ENCODE measurements at places on chromosomes 4 and X.
A peak's percentile ranks its signal among the peaks of the same experiment; 100 is the strongest.

DNA sequence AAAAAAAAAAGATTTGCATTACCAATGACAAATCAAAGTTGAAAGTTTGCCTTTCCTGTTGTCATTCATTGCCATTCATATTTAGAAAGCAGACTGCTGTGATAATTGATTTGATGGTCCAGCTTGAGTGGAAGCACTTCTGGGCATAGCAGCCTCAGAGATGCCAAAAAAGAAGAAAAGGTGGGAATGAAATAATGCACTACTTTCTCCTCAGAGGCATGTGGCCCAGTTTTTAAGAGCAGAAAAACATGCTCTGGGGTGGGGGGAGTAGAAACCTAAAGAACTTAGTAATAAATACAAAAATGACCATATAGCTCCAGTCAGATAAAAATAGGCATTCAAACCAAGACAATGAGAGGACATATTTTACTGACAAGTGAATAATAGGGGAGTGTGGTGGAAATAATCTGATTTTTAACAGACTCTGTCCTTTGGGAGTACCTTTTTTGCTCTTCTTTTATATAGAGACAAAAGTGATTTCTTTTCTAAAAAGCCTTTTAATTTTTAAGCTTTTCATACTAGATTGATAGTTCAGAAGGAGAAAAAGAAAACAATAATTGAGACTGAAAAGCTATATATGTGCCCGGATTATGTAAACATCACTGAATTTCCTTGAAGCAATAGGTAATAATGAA lies 599.1 kb downstream of the RPA4 start:
- no peak for DNase-seq

GRCh38 chr4:4749137-4749536 lies 110.3 kb upstream of the MSX1 start:
- no peak for DNase-seq

DNA sequence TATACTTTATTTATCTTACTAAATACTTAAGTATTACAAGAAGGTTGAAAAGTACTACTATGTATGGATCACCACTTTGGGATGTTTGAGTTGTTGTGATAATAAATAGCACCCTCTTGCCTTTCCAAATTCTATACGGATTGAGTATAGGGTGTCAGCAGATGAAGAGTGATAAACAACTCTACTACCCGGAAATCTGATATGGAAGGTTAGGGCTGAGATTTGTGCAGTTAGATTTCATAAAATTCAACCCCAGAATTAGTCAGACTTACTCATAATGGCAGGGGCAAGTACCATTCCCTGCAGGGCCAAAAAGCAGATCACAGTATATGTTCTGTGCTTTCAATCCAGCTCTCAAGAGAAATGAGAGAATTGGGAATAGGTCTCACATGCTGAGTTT lies 1008.9 kb upstream of the PCDH7 start:
- DNase-seq = no peak

- DNase-seq = no peak
Measured at GRCh38 chr4:175090116-175090515, 172.0 kb downstream of the ADAM29 start.

- DNase-seq = no peak
Measured at GRCh38 chr4:137688651-137689050, 156.4 kb upstream of the PCDH18 start.

GRCh38 chr4:61462451-61463326 lies 262.6 kb downstream of the ADGRL3 start:
- no peak for DNase-seq

GRCh38 chr4:99715286-99715685 lies 57.7 kb upstream of the C4orf54 start:
- DNase-seq = no peak

- DNase-seq = no peak
Measured at GRCh38 chr4:165725352-165725751, 147.7 kb upstream of the TLL1 start.

GRCh38 chr4:165288639-165289422 lies 38.6 kb upstream of the MSMO1 start:
- no peak for DNase-seq

DNA sequence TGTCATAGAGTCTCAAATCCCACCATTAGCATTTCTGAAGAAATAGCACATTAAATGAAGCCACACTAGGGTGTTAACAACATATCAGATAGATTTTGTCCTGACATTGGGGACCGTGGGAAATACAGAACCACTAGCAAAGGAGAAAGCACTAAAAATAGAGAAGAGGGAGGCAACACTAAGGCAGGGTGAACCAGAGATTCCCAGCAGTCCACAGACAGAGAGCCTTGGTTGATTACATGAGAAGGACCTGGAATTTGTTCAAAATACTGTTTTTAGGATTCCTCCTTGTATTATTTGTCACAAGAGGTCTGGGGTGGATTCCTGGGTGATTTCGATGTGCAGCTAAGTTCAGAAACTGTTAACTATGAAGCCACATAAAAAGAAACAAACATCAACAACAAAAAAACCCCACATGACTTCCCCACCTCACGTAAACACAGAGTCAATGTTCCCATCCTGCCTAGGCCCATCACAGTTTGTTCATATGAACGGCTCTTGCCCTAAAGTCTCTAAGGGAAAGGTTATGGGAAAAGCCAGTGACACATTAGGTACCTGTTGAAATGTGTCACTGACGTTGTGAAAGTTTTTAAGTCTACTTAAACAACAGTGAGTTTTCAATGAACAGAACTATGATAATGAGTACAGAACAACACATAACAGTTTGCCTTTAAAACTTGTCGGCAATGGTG lies 23.6 kb upstream of the GRSF1 start:
- DNase-seq = no peak

DNA sequence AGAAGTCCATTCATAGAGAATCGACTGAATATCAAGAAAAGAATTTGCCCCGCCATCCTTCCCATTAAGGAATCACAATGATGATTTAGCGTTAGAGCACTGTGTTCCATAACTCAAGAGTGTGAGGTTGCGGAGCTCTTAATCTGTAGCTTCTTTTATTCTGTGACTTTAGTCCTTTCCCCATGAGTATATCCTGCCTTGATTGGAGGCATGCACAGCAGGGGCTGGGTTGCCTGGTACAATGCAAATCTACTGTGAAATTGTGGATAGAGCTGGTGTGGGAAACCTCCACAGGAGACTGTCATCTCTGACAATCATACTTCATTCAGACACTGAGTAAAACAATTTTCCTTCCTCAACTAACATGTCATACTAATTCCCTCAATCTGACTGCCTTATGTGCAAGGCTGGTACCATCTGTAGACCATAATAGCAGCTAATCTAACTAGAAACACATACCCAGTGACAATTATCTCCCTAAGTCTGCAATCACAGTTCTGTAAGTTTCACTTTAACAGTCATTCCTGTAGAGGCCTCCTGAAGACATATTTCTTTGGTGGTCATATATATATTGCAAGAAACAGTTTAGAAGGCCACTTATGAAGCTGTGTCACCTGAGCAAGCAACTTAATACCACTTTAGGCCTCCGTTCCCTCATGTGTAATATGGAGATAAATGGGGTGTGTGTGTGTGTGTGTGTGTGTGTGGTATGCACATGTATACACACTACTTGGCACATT lies 355.2 kb upstream of the FAM241A start:
- no peak for DNase-seq

- no peak for DNase-seq
Measured at GRCh38 chrX:121851033-121851432, 803.6 kb downstream of the GLUD2 start.

GRCh38 chr4:42654631-42655268 lies 2.2 kb downstream of the ATP8A1 start:
- peak; percentile 27 for DNase-seq

DNA sequence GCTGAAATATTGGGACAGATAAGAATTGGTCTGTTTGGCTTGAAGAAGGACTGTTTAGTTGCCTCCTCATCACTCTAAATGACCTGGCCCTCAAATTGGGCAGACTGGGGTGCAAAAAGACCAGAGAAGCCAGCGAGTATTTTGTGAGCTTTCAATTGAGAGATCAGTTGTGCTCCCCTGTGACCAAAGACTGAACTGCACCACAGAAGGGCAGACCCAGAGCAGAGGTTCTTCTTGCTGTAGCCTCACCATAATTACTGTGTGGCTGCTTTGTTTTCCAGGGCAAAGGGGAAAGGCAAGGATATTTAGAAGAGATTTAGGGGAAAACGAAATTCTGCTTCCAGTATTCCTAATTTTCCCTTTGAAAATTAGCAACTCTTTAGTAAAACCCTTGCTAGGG lies 104.0 kb upstream of the MBNL3 start:
- no peak for DNase-seq

- DNase-seq = no peak
Measured at GRCh38 chrX:12987900-12988594, 13.1 kb downstream of the TMSB4X start.

DNA sequence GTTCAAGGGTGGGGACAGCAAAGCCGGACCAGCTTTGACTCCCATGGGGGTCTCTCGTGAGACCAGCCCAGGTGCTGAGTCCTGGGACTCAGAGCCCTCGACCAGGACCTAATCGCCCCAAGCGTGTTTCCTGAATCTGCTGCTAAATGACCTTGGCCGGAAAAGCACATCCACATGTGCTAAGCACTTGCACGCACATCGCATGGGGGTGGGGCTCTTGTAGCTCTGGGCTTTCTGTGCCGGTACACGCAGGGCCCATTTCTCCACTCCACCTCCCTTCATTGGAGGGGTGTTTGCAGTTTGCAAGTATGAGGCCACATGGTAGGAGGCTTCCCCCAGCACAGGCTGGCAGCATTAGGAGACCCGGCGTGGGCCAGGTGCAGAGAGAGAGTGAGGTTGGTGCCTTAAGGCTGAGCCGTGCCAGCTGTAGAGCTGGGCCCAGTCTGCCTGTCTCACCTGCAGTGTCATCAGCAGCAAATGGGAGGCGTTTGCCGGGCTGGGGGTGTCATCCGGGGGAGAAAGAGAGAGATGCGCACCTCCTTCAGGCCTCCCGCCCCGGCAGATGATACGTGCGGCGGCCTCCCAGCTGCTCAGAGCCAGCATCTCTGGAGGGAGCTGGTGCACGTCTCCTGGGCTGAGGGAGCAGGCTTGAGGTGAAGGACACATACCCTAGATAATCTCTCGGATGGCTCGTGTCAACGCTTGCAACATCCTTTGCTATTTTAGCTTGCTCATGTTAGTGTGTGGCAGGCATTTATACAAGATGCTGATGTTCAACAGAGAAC lies 45.2 kb upstream of the CLCN4 start:
- DNase-seq = peak; percentile 63

DNA sequence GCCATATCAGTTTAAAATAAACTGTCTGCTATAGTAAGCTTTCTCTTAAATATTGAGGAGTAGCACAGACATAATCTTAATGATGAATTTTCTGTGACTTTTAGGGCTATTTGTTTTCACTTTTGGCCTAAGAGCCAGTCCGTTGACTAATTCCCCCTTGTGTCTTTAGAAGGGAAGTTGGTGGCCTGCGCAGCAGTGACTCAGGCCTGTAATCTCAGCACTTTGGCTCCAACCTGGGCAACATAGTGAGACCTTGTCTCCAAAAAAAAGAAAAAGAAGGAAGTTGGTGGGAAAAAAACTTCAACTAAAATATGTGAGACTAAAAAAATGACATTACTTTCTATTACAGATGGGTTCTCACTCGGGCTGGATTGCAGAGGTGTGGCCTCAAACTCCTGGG lies 3.4 kb downstream of the NCAPG start:
- DNase-seq = no peak

GRCh38 chr4:108007984-108008383 lies 18.3 kb downstream of the HADH start:
- no peak for DNase-seq

- peak; percentile 93 for DNase-seq
Measured at GRCh38 chr4:128811571-128812441, 2.3 kb downstream of the JADE1 start.

DNA sequence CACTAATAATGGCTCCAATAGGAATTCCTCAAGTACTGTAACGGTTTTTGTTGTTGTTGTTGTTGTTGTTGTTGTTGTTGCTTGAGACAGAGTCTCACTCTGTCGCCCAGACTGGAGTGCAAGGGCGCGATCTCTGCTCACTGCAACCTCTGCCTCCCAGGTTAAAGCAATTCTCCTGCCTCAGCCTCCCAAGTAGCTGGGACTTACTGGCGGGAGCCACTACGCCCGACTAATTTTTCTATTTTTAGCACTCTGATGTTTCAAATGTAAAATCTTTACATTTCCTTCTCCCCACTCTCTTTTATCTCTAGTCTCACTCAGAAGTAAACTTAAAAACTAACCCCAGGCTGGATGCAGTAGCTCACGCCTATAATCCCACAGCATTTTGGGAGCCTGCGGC lies 8.0 kb downstream of the ANKRD17 start:
- DNase-seq = no peak

GRCh38 chr4:184473499-184474262 lies 669 bp downstream of the IRF2 start:
- DNase-seq = peak; percentile 58

DNA sequence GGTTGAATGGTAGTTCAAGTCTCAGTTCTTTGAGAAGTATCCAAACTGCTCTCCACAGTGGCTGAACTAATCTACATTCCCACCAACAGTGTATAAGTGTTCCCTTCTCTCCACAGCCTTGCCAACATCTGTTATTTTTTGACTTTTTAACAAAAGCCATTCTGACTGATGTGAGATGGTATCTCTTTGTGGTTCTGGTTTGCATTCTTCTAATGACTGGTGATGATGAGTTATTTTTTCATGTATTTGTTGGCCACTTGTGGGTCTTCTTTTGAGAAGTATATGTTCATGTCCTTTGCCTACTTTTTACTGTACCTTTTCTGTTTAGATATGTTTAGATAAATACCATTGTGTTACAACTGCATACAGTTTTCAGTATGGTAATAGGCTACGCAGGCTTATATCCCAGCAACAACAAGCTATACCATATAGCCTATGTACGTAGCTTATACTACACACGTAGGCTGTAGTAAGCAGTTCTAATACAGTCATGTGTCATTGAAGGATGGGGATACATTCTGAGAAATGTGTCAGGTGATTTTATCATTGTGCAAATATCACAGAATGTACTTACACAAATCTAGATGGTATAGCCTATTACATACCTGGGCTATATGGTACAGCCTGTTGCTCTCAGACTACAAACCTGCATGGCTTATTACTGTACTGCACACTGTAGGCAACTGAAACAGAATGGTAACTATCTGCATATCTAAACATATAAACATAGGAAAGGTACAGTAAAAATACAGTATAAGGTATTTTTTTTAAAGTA lies 28.1 kb downstream of the KLHL8 start:
- DNase-seq = no peak

GRCh38 chrX:8848911-8849310 lies 47.7 kb upstream of the FAM9A start:
- no peak for DNase-seq

GRCh38 chr4:101458914-101459313 lies 111.6 kb upstream of the PPP3CA start:
- DNase-seq = no peak

- no peak for DNase-seq
Measured at GRCh38 chr4:117326091-117326490, 240.7 kb upstream of the TRAM1L1 start.

- no peak for DNase-seq
Measured at GRCh38 chr4:34269613-34270012, 1974.7 kb downstream of the ARAP2 start.
